ENCODE measurements at places on chromosomes 6 and 20.

- no peak for DNase-seq
Observed at GRCh38 chr6:50451826-50452400, 261.4 kb upstream of the TFAP2D start.

DNA sequence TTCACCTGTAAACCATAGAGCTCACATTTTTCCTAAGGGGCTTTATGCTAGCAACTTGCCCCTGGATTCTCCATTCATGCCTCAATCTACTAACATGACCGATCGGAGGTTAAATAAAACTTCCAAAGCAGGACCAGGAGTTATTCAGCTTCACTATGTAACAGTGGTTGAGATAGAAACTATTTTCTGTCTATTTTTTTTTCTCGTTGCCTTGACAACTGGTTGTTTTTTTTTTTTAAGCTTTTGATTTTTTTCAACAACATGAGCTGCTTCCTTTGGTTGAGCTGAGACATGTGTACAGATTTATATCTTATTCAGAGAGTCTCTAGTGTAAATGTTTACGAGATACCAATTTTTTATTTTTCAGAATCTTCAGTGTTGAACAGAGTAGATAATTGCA is 85.7 kb downstream of the SHLD1 start:
- no peak for DNase-seq

- peak; percentile 30 for DNase-seq
Observed at GRCh38 chr20:45450097-45450818, 19.3 kb upstream of the WFDC2 start.

- DNase-seq, result peak; percentile 51
Observed at GRCh38 chr20:3203315-3204123, 963 bp downstream of the DDRGK1 start.

DNA sequence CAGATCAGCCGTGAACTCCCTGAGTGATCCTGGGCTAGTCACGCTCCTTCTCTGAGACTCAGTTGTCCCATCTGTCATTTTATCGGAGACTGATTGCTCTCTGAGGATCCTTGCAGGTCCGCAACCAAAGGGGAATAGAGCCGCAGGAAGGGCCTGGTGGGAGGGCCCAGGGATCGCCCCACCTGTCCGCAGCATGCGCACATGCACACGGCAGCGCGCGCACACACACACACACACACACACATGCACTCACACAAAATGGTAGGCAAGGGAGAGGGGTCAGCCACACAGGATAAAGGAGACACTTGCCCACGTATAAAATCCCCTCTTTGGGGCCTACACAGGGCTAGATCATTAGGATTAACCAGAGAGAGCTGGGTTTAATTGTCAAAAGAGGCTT is 95.6 kb upstream of the FOXP4 start:
- DNase-seq, result no peak

DNA sequence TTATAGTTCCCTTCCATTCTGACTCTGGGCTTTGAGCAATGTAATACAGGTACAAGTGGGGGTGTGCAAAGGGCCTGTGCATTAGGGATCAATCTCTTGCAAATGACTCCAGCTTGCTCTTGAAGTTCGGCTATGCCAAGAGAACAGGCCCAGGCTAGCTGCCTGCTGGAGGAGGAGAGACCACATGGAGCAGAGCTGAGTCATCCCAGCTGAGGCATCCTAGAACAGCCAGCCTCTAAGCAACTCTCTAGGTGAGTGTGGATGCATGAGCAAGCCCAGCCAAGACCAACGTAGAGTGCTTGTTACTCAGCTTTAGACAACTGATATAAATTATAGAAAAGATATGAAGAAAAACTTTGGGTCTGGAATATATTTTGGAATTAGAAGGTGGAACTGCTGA is 47.6 kb upstream of the RBM24 start:
- DNase-seq, result no peak

DNA sequence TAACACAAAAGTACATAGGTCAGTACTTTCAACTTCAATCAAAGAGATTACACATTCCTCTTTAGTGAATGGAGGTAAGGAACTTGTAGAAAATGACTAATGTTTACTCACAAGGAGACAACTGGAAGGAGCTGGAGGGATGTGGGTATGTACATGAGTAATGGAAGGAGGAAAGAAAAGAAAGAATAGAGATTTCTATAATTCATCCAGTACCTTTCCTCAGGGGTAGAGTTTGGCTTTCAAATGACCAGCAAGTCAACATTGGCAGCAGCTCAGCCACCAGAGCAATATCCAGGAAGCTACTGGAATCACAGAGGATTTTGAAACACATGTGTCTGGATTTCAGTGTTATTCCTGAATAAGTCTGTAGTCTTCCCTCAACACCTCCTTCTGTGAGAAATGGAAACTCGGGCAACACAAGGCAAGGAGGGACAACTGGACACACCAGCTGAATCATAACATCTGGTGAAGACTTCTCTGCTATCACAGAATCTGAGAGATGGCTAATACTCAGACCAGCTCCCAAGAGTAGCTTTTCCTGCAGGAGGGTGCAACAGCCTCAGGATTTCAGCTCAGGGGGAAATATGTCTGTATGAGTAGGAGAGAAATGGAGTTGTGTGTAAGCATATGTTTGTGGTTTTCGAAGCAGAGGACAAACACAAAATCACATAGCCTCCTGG is 98.8 kb downstream of the HAO1 start:
- no peak for DNase-seq

DNA sequence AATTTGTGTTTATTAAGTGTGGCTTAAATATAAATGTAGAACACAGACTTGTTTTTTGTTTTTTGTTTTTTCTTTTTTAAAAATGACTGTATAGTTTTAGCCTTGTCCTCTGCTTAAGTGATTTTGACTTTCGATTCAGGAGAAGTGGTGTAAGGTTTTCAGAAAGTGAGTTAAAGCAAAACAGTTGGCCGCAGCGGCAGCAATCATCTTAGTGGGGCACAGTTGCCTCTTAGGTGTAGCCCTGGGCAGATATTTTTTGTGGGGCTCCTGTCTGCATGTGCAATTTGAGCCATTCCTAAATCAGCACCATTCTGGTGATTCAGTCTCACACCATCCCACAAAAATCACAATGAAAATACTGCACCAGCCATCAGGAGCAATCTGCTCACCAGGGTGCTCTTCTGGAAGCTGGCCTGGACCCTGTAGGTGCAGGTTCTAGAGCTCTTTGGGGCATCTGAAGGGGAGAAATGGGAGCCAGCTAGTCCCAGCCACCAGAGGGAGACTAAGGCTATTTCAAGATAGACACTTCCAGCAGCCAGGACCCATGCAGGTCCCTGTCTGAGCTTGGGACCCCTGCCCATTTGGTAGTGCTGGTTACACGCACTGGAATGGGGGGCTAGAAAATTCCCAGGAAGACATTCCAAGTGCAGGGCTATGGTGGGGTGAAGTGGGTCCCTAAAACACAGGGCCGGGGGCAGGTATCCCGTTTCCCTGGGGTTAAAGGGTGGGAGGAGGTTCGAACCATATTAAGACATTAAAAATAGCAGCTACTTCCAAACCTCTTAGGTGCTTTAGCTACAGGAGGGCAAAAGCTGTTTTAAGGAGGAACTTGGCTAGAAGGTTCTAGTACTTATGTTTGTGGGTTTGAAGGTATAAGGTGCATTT is 156.6 kb downstream of the NFATC2 start:
- DNase-seq, result peak; percentile 13

DNA sequence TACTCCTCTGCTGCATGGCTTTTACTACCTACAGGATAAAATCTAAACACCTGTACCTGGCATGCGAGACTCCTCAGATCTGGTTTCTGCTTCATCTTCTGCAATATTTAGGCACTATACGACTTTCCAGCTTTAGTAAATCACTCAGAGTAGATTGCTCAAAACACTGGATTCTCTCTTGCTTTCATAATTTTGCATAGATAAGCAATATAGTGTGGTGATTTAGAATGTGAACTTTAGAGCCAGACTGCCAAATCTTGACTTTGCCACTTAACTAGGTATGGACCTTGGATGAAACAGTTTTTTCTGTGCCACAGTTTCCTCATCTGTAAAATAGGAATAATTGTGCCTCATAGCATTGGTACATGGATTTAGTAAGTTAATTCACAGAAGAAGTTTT is 28.9 kb downstream of the CEP57L1 start:
- no peak for DNase-seq

DNA sequence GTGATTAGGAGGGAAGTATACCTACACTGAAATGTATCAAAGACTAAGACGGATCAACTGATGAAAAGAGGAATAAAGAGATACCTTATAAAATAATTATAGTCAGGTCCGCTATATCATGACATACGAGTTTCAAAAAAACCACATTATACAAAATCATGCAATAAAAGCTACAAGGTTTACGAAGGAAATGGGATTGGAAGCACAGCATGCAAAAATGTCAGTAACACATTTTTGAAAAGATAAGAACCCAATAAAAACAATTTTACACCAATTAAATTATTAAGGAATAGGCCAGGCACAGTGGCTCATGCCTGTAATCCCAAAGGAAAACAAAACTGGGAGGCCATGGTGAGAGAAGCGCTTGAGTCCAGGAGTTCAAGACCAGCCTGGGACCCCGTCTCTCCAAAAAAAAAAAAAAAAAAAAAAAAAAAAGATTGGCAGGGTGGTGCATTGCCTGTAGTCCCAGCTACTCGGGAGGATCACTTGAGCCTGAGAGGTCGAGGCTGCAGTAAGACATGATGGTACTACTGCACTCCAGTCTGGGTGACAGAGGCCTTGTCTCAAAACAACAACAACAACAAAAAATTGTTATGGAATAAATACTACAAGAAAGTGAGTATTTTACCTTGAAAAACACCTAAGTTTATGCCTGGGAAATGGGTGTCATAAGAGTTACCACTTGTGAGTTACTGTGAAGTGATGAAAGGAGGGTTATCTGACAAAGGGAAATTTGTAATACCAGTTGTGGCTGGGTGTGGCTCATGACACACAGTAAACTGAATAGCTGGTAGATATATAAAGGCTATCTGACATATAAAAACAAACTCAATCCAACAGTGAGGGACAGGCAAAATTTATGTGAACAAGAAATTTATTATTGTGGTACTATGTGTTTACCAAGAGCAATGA is 45.2 kb downstream of the RANBP9 start:
- DNase-seq, result no peak

- DNase-seq, result no peak
Observed at GRCh38 chr6:16473184-16473907, 235.0 kb downstream of the GMPR start.
